Ascending aorta (tissue), 2 donors: ENCODE measurements at places on chromosomes 7 and 10. TPM values are rescaled to one million over a fixed set of nuclear protein-coding genes. Genes with fewer than 3 reads are reported as not detected.

DNA sequence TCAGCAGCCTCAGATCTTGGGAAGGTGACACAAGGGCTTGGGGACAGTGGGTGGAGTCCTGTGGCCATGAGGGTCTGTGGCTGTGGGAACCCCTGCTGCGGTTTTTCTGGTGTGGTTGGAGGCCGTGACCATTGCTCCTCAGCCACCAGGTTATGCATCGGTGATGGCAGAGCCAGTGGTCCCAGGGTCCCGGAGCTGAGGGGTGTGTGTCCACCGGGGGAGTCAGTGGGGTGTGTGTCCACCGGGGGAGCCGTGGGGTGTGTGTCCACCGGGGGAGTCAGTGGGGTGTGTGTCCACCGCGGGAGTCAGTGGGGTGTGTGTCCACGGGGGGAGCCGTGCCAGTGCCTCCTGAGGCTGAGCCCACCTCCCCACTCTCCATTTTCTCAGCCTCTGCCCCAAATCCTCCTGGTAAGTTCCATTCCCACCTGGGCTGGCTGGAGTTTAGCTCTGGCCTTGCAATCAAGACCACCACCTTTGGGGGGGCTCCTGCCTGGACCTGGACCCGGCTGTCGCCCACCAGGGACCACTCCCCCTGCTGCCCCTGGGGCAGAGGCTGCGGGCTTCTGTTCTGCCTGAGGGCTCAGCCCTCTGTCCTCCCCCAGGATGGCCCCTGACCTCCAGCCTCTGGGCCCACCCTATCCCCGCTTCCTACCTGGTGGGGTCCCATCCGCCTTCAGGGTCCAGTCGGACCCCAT, 143.5 kb downstream of the ELFN1 start:
- no peak for DNase-seq

DNA sequence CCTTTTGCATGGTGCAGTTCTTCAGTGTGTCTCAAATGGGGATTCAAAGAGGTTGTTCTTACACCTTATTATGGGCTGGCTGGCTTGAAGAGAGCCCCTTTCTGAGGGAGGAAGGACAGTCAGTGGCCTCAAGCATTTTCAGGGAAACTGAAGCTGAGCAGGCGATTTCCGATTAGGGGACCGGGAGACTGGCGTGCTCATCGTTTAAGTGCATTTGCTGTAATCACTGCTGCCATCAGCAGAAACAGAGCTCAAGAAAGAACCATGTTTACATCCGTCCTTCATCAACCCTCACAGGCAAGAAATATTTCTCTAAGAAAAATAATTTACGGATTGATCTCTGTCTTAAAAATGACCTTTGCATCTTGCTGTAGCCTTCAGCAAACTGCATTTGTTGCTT, 32.2 kb downstream of the DNAJB6 start:
- no peak for DNase-seq

Gene CALHM1
- total RNA-seq, result not detected

Gene VPS37D
- 1.3 TPM for total RNA-seq

Gene PTEN
- 96.3 TPM for total RNA-seq

- DNase-seq, result no peak
These were observed 36.0 kb downstream of the DYNC1I1 start for GRCh38 chr7:95808396-95808795.

- no peak for DNase-seq
These were observed 60.8 kb downstream of the BMPR1A start for GRCh38 chr10:86817246-86817645.

Gene TMEM176A
- 31.5 TPM for total RNA-seq

GRCh38 chr7:155278921-155279320, 18.8 kb upstream of the INSIG1 start:
- DNase-seq, result no peak

DNA sequence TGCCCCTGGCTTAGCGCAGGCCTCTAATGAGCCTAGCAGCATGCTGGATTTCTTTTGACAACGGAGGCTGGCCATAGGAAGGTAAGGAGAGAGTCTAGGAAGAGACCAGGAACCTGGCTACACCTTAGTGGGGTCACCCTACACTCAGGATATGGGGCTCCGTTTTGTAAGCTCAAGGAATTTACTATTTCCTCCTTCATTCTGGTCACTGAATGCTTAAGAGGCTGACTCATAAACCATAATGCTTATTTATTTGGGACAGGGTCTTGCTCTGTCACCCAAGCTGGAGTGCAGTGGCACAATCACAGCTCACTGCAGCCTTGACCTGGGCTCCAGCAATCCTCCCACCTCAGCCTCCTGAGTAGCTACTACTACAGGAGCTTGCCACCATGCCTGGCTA, 38.4 kb downstream of the CARD11 start:
- DNase-seq, result no peak

- DNase-seq, result no peak
These were observed 59.0 kb downstream of the BUB3 start for GRCh38 chr10:123213192-123213591.

- no peak for DNase-seq
These were observed 78.0 kb upstream of the ANKRD1 start for GRCh38 chr10:90998733-90999511.

Gene PAPOLB
- not detected for total RNA-seq

GRCh38 chr10:63919575-63920279, 398.5 kb downstream of the REEP3 start:
- DNase-seq, result no peak

- no peak for DNase-seq
These were observed 256.9 kb downstream of the STK31 start for GRCh38 chr7:23966941-23967340.

- no peak for DNase-seq
These were observed 25.3 kb downstream of the USP6NL start for GRCh38 chr10:11586170-11586569.

Gene ZNF746
- total RNA-seq, result 27.5 TPM

Gene GJD4
- not detected for total RNA-seq

Gene CPA2
- total RNA-seq, result not detected

- no peak for DNase-seq
These were observed 22.8 kb downstream of the HEPACAM2 start for GRCh38 chr7:93203496-93203895.

DNA sequence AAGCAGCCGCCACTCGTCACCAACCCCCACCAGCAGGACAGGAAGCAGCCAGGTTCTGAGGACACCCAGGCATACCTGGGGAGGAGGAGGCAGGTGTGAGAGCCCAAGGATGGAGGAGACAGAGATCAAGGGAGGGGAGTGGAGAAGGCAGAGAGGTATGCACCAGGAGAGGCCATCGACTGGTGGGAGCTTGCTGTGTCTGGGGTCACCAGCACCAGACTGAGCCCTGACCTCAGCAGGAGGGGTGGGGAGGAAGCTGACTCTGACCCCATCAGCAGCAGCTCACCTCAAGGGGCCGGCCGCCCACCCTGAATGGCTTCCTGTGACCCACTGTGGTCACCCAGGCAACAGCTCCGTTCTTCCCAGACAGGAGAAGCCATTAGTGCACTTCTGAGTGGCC, 7.8 kb downstream of the VIPR2 start:
- no peak for DNase-seq

DNA sequence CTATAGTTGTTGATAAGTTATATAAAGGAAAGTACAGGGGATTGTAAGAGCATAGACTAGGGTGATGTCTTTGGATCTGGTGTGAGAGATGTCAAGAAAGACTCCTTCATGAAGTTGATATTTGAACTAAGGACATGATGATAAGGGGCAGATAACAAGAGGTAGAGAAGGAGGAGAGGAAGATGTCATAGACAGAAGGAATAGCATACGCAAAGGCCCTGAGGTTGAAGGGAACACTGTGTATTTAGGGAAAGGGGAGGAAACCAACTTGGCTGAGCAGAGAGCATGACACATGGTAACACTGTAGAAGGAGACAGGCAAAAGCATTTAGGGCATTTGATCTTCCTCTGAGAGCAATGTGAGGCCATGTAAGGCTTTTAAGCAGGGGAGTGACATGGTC, 170.8 kb downstream of the CHN2 start:
- DNase-seq, result no peak

DNA sequence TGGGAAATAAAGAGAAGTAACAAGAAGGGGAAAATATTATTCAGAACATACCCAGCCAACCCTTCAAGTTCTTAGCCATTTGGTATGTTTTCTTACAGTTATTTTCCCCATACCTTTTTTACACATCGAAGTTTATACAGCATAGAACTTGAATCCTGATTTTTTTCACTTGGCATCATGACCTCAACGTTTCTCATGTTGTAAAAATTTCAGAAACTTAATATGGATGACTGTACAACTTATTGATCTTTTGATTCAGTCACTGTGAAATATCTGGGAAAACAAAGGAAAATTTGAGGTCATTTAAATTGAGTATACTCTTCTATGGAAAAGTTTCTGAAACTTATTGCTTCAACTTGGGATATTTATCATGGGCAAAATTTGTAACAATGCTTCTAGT, 103.6 kb upstream of the FAM171A1 start:
- DNase-seq, result no peak

Gene CLEC5A
- 0.64 TPM for total RNA-seq

DNA sequence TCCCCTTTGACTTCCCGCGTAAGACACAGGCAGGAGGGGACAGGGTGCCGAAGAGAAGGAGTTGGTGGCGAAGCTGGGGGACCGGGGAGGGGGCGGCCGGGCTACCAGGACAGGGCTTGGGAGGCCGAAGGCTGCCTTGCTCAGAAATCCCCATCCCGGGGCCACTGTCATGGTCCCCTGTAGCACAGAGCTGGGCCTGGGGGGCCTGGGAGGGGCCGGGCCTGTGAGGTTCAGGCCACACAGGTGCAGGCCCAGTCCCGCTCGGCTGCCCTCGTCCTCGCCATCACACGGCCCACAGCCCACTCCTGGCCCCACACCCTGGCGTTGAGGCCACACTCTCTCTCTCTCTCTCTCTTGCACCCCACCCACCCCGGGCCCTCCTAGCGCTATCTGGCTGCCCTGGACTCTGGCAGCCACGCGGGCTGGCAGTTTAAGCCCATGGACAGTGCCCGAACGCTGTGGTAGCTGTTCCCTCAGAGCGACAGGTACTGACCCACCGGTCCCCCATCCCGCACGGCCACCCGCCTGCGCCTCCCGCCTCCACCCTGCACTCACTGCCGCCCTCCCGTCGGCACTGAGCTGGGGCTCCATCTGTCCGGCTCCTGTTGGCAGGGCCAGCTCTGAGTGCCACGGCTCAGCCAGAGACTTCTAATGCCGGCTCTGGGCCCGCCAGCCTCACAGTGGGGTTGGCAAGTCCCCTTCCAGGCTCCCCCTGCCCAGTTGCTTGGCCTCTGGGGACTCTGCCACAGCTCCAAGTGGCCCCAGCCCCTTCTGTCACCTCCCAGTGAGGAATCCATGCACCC, 28.0 kb downstream of the TTYH3 start:
- no peak for DNase-seq

- DNase-seq, result no peak
These were observed 208.9 kb downstream of the TMEM26 start for GRCh38 chr10:61244261-61244775.

Gene DLX5
- not detected for total RNA-seq
